Endodermal cell (in vitro differentiated cells): ENCODE measurements at places on chromosomes 2 and 18. TPM values are rescaled to one million over a fixed set of nuclear protein-coding genes. Genes with fewer than 3 reads are reported as not detected.

DNA sequence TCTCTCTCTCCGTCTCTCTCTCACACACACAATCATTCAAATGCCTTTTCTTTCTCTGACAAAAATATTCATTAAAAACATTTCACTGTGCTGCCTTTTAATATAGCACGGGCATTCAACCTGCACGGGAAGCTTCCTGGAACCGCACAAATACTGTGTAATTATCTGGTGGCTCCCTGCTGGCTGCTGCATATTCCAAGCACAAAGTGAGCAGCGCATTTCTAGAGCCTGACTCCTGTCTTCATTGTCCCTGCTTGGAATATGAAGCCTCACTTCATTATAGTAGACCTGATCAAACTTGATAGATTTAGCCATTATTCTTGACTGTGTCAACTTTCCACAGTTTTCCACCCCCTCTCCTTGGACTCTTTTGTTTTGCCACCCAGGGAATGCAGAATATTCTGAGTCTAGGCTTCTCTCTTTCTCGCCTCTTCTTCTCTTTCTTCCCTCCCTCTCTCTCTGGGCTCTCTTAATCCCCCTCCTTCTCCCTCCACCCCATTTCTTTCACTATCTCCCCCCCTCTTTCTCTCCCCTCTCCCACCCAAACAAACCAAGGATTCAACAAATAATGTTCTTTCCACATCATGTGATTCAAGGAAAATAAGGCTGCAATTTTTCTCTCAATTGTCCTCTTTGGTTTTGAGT is 672.1 kb upstream of the FANCL start:
- DNase-seq: no peak

DNA sequence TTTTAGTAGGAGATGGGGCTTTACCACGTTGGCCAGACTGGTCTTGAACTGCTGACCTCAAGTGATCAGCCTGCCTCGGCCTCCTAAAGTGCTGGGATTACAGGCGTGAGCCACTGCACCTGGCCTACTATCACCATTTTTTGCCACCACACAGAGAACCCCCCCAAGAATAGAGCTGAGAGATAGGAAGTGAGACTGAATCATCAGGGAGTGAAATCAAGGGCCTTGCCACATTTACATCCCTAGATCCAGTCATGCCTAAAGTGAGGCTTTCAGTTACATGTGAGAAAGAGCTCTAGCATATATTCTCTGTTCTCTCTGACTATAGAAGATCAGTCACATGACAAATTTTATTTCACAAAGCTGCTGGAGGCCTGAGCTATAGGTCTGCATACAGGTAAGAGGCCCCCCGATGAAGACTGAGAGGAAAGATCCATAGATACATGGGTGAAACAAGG is 28.0 kb upstream of the KCMF1 start:
- DNase-seq: no peak

DNA sequence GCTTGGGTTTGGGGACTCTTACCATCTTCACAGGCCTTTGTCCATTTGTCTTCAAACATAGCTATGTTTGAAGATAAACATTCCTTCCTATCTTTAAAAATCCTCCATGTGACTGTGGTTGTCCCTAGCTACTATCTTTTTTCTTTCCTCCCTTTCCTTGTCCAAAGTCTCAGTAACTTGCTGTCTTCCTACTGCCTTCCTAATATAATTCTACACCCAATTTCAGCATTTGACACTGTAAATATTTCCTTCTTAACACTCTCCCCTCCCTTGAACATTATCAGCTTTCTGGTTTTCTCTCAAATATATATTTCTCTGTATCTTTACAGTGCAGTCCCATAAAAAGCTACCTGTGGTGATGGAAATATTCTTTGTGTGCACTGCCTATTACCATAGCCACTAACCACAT is 5.3 kb upstream of the SP3 start:
- no peak for DNase-seq

DNA sequence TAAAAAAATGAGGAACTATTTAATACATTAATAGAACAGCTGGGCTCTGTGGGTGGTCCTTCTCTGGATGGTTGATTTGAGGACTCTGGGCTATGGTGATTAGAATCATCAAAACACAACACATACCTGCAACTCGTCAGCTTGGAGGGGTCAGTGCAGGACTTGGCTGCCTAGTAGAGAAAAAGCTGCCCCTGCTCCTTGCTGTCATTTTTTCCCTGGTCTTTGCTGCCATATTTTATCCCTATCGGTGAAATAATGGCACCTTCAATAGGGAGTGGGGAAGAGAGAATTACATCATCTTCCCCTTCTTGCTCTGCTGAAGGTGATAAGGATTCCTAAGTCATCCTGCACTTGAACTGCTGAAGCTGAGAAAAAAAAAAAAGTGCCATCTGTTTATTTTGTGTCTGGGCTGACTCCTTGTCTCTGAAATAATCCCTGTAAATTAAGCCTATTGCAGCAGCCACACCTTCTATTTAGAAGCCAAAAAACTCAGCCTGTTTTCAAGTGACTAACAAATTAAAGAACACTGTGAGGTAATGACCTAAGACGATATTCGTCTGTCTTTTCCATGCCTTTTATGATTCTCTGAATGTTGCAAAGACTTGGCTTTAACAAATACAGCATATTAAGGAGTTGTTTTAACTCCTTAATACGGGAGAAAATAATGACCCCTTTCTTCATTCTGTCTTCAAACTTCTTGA is 89.3 kb downstream of the ACVR1 start:
- DNase-seq: no peak

GRCh38 chr18:45248240-45248903 is 366.9 kb upstream of the SLC14A2 start:
- no peak for DNase-seq

DNA sequence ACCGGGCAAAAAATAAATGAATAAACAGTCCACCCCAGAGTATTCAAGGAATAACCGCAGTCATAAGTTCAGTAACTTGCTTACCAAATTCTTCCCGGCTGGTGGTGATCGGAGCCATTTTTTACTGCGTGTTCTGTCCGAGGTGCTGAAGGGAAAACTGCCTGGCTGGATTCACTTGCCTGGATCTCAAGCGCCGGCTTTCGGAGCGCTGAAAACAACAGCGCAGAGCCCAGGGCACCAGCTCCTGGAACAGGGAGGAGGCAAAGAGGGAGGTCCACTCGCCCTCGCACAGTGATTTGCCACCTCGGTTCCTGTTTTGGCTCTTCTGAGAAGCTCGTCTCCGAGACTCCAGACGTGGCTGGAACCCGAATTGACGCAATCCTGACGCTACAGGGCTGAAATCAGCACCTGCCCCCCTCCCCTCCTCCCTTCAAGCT is at the start of gene SYT4:
Gene SYT4, minus strand, starts transcription at position 327 of the 437 bp plus-strand sequence. Its CDS starts 209 bp downstream, at position 118.
- DNase-seq: peak; percentile 94

- no peak for DNase-seq
Observed at GRCh38 chr2:189008555-189009262, 34.5 kb downstream of the COL3A1 start.

DNA sequence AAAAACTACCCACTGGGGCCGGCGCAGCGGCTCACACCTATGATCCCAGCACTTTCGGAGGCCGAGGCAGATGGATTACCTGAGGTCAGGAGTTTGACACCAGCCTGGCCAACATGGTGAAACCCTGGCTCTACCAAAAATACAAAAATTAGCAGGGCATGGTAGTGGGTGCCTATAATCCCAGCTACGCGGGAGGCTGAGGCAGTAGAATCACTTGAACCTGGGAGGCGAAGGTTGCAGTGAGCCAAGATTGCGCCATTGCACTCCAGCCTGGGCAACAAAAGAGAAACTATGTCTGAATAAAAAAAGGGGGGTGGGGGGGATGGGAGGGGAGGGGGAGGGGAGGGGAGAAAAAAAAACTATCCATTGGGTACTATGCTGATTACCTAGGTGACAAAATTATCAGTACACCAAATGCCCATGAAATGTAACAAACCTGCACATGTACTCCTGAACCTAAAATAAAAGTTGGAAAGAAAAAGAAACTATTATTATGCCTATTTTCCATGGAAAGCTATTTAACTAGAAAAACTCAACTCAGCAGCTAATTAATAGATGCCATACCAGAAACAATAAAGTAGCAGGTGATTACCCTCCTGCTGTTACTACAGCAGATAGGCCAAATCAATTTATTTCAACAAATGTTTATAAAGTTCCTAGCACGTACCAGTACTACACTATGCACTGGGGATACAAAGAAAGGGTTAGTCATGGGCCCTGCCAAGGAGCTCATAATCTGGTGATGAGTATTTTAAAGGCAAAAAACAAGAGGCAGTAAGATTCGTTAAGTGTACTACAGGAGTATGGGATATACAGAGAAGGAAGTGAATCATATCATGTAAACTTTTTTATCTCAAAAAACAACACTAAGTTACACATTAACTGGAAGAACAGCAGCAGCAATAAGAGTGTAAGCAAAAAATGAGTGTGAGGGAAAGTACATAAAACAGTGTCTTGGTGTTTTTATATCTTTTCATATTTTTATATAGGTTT is 112.8 kb upstream of the SLC39A10 start:
- no peak for DNase-seq

Gene ITGB6
- total RNA-seq: 0.23 and 0.24 TPM in 2 replicates

Gene PLA2R1
- 0.80 to 2.0 TPM (median 1.4 TPM) in 3 replicates for total RNA-seq

Gene FZD7
- 264 and 266 TPM in 2 replicates for total RNA-seq

Gene UPP2
- total RNA-seq: not detected in 3 replicates

Gene GPBAR1
- 0.18 TPM in 1 of 3 replicates, not detected in the others for total RNA-seq
